ENCODE measurements at places on chromosomes 4 and X. TPM values are rescaled to one million over a fixed set of nuclear protein-coding genes. Genes with fewer than 3 reads are reported as not detected.

DNA sequence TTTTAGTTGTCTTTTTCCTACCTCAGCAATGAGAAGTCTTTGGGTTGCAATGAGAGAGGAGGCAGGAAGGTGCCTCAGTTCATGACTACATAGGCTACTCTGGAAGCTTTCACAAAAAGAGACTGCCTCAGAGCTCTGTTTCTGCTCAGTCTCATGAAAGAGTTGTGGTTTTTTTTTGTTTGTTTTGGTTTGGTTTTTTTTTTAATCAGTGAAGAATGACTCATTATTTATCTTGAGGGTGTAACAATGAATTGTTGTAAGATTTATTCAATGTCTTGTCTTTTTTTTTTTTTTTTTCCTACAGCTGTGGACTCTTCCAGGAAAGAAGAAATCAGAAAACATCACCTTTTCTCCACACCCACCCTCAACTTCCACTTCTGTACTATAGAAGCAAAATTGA, 67.5 kb upstream of the CXCL13 start:
- H3K27me3 ChIP-seq = no peaks in the 10 kb centered on the region
- DNase-seq = no peak
- H3K4me1 ChIP-seq = no peaks in the 10 kb centered on the region
- H3K27ac ChIP-seq = no peak overlapping the region
- H3K36me3 ChIP-seq = no peaks in the 10 kb centered on the region

DNA sequence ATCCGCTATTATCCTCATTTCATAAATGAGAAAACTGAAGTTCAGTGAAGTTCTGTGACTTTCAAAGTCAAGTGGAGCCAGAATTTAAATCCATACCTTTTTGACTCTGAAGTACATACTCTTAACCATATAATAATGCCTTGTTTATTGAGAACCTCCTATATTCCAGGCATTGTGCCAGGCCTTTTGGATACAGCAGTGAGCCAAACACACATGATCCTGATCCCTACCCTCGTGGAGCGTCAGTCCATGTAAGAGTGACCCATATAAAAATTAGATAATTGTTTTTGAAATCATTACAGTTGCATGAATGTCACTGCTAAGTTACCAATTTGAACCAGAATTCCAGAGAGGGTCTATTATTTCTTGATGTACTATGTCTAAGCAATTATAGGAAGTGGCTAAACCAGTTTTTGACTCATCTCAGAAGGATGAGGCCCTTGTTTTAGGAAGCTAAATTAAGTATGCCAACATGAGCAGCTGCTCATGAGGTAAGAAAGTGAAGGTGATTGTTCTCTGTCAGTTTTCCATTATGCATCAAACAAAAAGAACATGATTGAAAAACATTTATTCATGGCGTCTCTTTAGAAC, 289.5 kb downstream of the GLUD2 start:
- H3K36me3 ChIP-seq = no peaks in the 10 kb centered on the region
- no peaks in the 10 kb centered on the region for H3K4me1 ChIP-seq
- peaks cover 2% of the 10 kb centered on the region for H3K27me3 ChIP-seq
- no peak overlapping the region for H3K4me3 ChIP-seq

GRCh38 chrX:129193357-129193756, 329.9 kb downstream of the SMARCA1 start:
- H3K27ac ChIP-seq = no peak overlapping the region
- H3K36me3 ChIP-seq = no peaks in the 10 kb centered on the region
- no peak for DNase-seq
- no peak overlapping the region for H3K4me3 ChIP-seq

GRCh38 chr4:158590306-158590705, 68.6 kb downstream of the RXFP1 start:
- H3K27ac ChIP-seq = no peak overlapping the region
- H3K4me3 ChIP-seq = no peak overlapping the region
- H3K4me1 ChIP-seq = no peaks in the 10 kb centered on the region

FGFBP2 gene
- 0.79 TPM for total RNA-seq

GNRHR gene
- not detected for total RNA-seq

DNA sequence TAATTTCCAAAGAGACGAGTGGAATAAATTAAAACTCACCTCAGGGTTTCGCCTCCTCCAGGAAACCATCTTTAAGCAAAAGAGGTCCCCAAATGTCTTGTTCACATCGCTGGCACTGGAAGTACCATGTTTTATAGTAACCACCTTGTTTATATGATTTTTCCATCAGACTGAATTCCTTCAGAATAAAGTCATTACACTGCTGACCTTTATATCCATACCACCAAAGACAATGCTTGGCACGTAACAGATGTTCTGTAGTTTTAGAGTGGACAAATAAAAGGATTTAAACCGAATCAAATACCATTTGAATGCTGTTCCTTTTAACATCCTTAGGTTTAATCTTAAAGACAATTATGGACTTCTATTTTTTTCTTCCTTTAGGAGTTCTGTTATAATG, 4.7 kb downstream of the NUDT6 start:
- H3K4me3 ChIP-seq = no peak overlapping the region
- H3K27ac ChIP-seq = no peak overlapping the region
- peaks cover 5% of the 10 kb centered on the region for H3K36me3 ChIP-seq
- DNase-seq = no peak

IGSF1 gene
- total RNA-seq = 9.3 TPM

- no peak overlapping the region for H3K4me3 ChIP-seq
- H3K27ac ChIP-seq = no peak overlapping the region
- DNase-seq = no peak
- no peaks in the 10 kb centered on the region for H3K27me3 ChIP-seq
- H3K4me1 ChIP-seq = no peaks in the 10 kb centered on the region
Measured at GRCh38 chr4:138263247-138263816, 21.2 kb upstream of the SLC7A11 start.

DNA sequence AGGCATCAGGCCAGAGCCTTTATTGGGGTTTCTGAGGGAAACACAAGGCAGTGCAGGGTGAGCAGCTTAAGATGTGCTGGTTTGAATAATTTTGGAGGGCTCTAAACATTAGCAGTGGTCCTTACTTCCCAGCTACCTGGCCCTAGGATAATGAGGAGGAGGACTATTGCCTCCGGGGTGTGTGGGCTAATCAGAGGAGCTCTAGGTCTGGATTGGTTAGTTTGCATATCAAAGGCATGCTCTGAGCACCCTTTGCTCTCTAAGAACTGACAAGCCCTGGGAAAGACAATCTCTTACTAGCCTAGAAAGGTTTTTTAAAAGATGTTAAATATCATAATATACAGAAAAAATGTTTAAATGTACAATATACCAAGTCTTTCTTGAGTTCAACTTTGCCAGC, 58.4 kb downstream of the RXFP1 start:
- no peaks in the 10 kb centered on the region for H3K4me1 ChIP-seq
- DNase-seq = no peak
- no peaks in the 10 kb centered on the region for H3K36me3 ChIP-seq

STPG2 gene
- 2.7 TPM for total RNA-seq

TLR2 gene
- total RNA-seq = 3.7 TPM

C4orf46 gene
- 7.0 TPM for total RNA-seq

DNA sequence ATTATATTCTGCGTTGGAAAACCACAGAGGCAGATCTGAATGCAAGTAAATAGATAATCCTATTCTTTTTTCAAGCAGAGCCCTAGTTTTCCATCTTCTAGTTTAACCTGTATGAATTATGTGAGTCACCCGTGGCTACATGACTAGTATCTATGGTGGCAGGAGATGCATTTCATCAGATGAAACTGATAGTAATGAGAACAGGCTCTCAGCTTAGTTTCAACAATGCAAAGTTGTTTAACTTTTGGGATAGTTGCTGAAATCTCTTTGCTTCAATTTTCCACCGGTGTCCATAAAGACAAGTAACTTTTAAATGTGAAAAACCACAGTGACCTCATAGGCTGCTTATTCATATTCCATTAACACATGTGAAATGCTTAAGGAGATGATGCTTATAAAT, 1317.4 kb upstream of the TENM3 start:
- no peaks in the 10 kb centered on the region for H3K36me3 ChIP-seq
- no peak for DNase-seq
- H3K27ac ChIP-seq = no peak overlapping the region
- H3K4me3 ChIP-seq = no peak overlapping the region

DNA sequence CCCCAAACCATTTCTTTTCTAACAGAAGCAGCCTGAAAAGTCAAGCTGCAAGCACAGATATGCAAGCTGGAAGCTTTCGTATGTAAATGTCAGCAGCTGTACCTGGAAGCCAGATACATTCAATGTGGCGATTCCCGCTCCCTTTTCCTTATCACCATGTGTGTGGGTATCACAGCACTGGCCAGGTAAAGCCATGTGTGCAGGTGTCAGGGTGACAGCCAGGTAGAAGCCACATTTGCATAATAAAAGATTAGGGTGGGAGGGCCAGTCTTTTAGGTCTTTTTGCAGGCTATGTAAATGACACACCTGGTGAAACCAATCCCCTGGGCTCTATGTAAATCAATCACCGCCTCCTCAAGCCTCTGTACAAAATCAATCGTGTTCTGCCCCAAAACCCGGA, 50.1 kb downstream of the RXFP1 start:
- H3K27me3 ChIP-seq = no peaks in the 10 kb centered on the region
- H3K4me3 ChIP-seq = no peak overlapping the region
- H3K27ac ChIP-seq = no peak overlapping the region
- DNase-seq = no peak
- H3K4me1 ChIP-seq = no peaks in the 10 kb centered on the region

- no peaks in the 10 kb centered on the region for H3K27me3 ChIP-seq
- DNase-seq = no peak
- peaks cover 34% of the 10 kb centered on the region for H3K4me1 ChIP-seq
- H3K4me3 ChIP-seq = no peak overlapping the region
- H3K36me3 ChIP-seq = peaks cover 48% of the 10 kb centered on the region
- peak overlapping the region; percentile 69 for H3K27ac ChIP-seq
Measured at GRCh38 chr4:4397441-4397819, 10.5 kb downstream of the NSG1 start.

GRCh38 chr4:139682741-139683151, 17.1 kb downstream of the MGST2 start:
- no peak for DNase-seq
- H3K27me3 ChIP-seq = no peaks in the 10 kb centered on the region
- H3K4me3 ChIP-seq = no peak overlapping the region
- H3K4me1 ChIP-seq = peaks cover 3% of the 10 kb centered on the region

DNA sequence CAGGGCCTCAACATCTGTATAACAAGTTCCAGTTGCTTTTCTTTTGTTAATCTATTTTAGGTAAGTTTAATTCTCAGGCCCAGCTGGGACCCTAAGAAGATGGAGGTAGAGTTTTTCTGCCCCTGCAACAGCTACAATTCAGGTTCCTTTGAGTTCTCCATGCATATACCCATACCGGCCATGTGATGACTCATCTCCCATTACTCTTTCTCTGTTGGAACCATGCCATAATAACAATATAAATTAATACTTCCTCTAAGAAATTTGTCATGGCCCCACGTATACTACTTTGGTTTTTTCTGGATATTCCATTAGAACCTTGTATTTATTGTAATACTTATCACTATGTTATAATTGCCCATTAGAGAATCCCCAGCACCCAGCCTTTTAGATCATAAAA, 1.3 kb upstream of the INTU start:
- no peaks in the 10 kb centered on the region for H3K36me3 ChIP-seq
- H3K4me3 ChIP-seq = no peak overlapping the region
- no peak for DNase-seq
- no peak overlapping the region for H3K27ac ChIP-seq
- H3K27me3 ChIP-seq = no peaks in the 10 kb centered on the region
- no peaks in the 10 kb centered on the region for H3K4me1 ChIP-seq

DNA sequence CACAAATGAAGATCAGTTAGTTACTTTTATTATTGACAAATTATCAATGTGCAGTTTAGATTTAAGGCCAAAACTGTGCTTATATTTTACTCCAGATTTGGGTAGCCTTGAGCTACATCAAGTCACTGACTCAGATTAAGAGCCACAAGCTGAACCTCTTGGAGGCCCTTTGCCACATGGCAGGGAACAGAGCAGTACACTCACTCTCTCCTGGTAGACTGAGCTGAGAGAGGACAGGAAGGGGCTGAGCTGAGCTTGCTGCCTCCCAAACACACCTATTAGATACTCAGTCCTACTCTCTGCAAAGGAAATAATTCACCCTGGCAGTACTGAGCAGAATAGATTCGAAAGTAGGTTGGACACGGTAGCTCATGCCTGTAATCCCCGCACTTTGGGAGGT, 7.8 kb downstream of the STAP1 start:
- no peaks in the 10 kb centered on the region for H3K36me3 ChIP-seq
- no peaks in the 10 kb centered on the region for H3K27me3 ChIP-seq
- no peak overlapping the region for H3K4me3 ChIP-seq
- H3K27ac ChIP-seq = no peak overlapping the region
- H3K4me1 ChIP-seq = no peaks in the 10 kb centered on the region

- H3K27me3 ChIP-seq = no peaks in the 10 kb centered on the region
- H3K4me3 ChIP-seq = no peak overlapping the region
- no peak for DNase-seq
Measured at GRCh38 chr4:3853388-3854035, 87.3 kb downstream of the ADRA2C start.

DNA sequence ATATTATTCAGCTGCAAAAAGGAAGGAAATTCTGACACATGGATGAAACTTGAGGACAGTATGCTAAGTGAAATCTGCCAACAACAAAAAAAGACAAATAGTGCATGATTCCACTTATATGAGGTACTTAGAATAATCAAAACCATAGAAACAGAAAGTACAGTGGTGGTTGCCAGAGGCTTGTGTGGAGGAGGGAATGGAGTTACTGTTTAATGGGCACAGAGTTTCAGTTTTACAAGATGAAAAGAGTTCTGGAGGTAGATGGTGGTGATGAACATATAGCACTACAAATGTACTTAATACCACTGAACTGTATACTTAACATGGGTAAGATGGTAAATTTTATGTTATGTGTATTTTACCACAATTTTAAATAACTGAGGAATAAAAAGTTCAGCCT, 212.0 kb upstream of the KLF3 start:
- no peak overlapping the region for H3K27ac ChIP-seq
- no peaks in the 10 kb centered on the region for H3K4me1 ChIP-seq
- no peaks in the 10 kb centered on the region for H3K36me3 ChIP-seq
- H3K27me3 ChIP-seq = no peaks in the 10 kb centered on the region

DNA sequence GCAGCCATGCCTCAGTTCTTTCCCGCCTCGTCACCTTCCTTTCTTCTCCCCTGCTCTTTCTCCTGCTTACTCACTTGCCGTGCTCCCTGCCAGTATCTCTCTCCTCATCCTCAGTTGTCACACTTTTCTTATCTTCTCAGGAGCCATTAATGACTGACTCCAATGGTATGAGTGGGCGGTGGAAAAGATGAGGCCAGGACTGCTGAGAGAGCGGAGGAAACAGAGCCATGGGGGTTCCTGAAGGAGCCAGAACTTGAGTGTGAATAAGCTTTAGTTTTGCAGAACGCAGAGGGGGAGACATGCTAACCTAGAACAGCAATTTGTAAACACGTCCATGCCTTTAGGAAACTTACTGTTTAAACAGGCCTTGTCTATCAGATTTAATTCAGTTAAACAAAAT, 126.5 kb downstream of the CHIC2 start:
- DNase-seq = no peak
- no peaks in the 10 kb centered on the region for H3K4me1 ChIP-seq
- H3K4me3 ChIP-seq = no peak overlapping the region
- no peaks in the 10 kb centered on the region for H3K36me3 ChIP-seq
- H3K27me3 ChIP-seq = no peaks in the 10 kb centered on the region

GRCh38 chr4:15145709-15146108, 143.4 kb downstream of the CPEB2 start:
- H3K4me3 ChIP-seq = no peak overlapping the region
- H3K4me1 ChIP-seq = peaks cover 36% of the 10 kb centered on the region
- no peak for DNase-seq
- H3K27me3 ChIP-seq = no peaks in the 10 kb centered on the region
- no peaks in the 10 kb centered on the region for H3K36me3 ChIP-seq

Measured in spinal cord (tissue), 10 donors.